LHCN-M2 (cell line): ENCODE measurements at places on chromosomes 2 and 18. TPM values are rescaled to one million over a fixed set of nuclear protein-coding genes. Genes with fewer than 3 reads are reported as not detected.

Gene VWA3B
- not detected in 2 replicates for total RNA-seq

Gene SLC11A1
- 0.11 and 0.13 TPM in 2 replicates for total RNA-seq

Gene CRACDL
- not detected in 2 replicates for total RNA-seq

Gene RTTN
- 24.5 and 25.1 TPM in 2 replicates for total RNA-seq

Gene SFXN5
- total RNA-seq, result 12.9 and 13.0 TPM in 2 replicates

Gene RMND5A
- 15.1 and 16.6 TPM in 2 replicates for total RNA-seq

Gene NEU4
- total RNA-seq, result not detected in 2 replicates

Gene COLEC12
- 0.32 and 1.1 TPM in 2 replicates for total RNA-seq

Gene NAB1
- 39.4 and 43.1 TPM in 2 replicates for total RNA-seq

Gene TCF7L1
- total RNA-seq, result 0.46 and 1.1 TPM in 2 replicates

Gene TUBA3E
- total RNA-seq, result 0.29 TPM in 1 of 2 replicates, not detected in the other

Gene CD8B
- not detected in 2 replicates for total RNA-seq

Gene ACKR3
- not detected in 2 replicates for total RNA-seq

Gene GREB1
- total RNA-seq, result 0.38 and 0.57 TPM in 2 replicates

GRCh38 chr18:43572163-43572562, 294.9 kb upstream of the SYT4 start:
- DNase-seq, result no peak

GRCh38 chr2:37585295-37585908, 86.0 kb downstream of the CDC42EP3 start:
- DNase-seq, result peak; percentile 95

- no peak for DNase-seq
Measured at GRCh38 chr2:239411549-239412319, 10.9 kb upstream of the HDAC4 start.

GRCh38 chr2:37812941-37813730, 112.0 kb upstream of the RMDN2 start:
- no peak for DNase-seq

DNA sequence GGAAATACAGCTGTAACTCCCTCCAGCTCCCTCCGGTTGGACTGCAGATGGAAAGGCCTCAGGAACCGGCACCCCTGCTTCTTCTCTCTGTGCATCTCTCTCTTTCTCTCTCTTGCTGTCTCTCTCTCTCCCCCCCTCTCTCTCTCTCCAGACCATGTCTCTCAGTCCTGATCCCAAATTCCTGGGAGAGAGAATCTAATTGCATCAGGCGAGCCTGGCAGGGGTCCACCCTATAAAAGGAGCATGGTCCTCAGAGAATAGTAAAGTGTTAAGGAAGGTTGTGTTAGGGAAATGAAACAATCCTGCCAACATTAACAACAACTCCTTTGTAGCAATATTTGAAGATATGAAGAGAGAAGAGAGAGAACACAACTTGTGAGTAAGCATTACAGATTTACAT, 36.7 kb downstream of the VIT start:
- DNase-seq, result no peak

GRCh38 chr2:121796239-121796638, 40.8 kb downstream of the TSN start:
- DNase-seq, result no peak

DNA sequence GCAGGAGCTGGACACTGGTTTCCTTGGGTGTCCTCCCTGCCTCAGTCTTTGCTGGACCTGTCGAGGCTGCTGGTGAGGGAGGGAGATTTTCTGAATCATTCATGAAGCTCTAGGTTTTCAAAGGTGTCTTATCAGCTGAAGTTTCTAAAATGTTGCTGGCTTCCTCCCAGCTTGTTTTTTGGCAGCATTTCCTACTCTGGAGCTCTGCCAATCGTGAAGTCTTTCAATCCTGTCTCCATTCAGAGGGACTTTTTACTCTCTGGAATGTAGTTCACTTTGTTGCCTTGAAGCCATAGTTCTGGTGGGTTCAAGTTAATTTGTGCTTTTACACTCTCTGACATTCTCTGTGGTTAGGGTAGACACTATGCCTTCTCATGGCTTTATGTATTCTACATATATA, 23.9 kb downstream of the SNTG2 start:
- no peak for DNase-seq

GRCh38 chr2:206527153-206527552, 83.8 kb downstream of the ADAM23 start:
- DNase-seq, result no peak

DNA sequence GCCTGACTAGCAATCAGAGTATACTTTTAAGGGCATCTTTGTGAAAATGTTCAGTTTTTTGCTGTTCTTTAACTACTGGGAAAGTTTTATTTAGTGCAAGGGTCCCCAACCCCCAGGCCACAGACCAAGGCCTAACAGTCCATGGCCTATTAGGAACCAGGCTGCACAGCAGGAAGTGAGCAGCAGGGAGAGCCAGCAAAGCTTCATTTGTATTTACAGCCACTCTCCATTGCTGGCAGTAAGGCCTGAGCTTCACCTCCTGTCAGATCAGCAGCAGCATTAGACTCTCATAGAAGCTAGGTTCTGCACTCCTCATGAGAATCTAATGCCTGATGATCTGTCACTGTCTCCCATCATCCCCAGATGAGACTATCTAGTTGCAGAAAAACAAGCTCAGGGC, 17.1 kb upstream of the NR4A2 start:
- DNase-seq, result no peak

- DNase-seq, result peak; percentile 31
Measured at GRCh38 chr2:214341646-214342045, 69.2 kb upstream of the VWC2L start.

DNA sequence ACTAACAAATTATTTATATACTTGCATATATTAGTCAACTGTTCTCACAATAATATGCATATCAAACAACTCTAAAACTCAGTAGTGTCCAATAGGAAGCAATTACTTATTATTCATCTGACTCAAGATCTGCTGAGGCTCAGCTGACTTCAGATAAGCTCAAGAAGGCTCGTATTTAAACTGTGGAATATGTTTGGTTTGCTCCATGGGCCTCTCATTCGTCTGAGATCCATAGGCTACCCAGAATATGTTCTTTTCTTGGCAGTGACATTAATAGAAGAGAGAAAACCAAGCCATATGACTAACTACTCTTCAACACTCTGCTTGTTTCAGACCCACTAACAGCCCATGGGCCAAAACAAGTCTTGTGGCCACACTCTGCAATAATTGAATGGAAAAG, 107.7 kb upstream of the MAP2 start:
- no peak for DNase-seq

DNA sequence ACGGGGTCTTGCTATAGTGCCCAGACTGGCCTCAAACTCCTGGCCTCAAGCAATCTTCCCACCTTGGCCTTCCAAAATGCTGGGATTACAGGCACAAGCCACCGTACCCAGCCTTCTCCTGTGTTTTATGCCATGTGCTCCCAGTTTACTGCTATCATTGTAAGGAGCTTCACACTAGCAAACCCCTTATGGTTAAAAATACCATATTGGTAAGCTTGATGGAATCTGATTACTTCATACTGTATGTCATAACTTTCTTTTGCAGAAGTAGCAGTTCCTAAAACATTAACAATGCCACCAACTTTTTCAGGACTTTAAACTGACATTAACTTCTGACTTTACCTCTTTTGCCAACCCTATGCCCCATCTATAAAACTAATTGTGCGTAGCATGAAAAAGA, 36.2 kb downstream of the HAT1 start:
- peak; percentile 68 for DNase-seq

DNA sequence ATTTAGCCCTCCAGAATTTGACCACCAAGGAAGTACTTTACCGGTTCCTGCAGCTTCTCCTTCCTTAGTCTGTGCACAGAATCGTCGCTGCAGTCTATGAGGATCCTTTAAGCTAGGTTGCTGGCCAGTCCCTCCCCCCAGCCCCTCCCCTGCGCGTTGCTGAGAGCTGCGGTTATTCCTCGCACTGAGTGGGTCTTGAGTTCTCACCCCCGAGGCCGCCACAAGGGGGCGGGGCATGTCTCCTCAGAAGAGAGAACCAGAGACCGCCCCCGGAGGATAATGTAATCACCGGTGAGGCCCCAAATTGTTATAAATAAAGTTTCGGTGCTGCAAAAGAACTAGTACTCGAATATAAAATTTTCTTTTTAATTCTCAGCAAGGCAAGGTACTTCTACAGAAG, 1184.9 kb upstream of the CDH2 start:
- no peak for DNase-seq

DNA sequence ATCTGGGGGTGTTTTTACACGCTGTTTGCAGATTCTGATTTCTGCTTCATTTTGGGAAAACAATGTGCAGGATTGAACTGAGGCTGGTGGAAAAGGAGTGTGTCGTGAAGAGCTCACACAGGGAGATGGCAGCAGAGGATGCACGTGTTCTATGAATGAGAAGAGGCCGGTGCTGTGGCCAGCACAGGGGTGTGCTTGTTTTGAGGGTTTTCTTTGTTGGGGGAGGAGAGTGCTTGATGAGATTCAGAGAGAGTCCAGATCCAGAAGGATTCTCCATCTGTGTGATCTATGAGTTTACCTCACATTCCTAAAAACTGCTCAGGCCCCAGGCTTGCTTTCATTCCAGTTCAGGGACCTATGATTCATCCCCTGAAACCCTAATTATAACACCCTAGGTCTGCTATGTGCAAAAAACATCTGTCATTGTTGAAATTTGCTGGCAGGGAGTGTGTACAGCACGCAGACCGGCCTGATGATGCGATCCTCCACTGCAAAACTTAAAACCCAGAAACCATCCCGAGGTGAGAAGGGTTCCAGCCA, 12.1 kb downstream of the TGFA start:
- peak; percentile 31 for DNase-seq

- no peak for DNase-seq
Measured at GRCh38 chr2:17877811-17878280, 621 bp upstream of the KCNS3 start.

GRCh38 chr18:55504808-55505207, 83.2 kb downstream of the TCF4 start:
- no peak for DNase-seq

- DNase-seq, result no peak
Measured at GRCh38 chr2:12236136-12236844, 480.4 kb upstream of the TRIB2 start.

DNA sequence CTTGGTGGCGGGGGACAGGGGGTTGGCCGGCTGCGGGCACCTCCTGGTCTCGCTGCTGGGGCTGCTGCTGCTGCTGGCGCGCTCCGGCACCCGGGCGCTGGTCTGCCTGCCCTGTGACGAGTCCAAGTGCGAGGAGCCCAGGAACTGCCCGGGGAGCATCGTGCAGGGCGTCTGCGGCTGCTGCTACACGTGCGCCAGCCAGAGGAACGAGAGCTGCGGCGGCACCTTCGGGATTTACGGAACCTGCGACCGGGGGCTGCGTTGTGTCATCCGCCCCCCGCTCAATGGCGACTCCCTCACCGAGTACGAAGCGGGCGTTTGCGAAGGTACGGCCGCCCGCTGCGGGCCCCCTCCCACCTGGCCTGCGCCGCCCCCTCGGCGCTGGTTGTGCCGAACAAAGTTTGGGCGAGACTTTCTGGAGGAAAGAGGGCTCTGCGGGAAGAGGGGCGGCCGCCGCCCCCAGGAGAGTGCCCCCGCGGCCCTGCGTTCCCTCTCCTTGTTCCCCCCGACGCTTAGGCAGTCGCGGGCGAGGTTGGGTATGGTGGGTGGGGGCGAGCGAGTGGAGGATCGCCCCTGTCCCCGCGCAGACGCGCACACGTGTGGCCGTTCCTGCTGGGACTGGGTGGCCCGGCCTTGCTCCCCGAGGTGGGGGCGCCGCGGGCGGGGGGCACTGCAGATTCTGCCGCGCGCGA, 866 bp downstream of the CRIM1 start:
- DNase-seq, result peak; percentile 54

- DNase-seq, result no peak
Measured at GRCh38 chr2:233821196-233821595, 33.1 kb downstream of the HJURP start.

- no peak for DNase-seq
Measured at GRCh38 chr18:61676773-61677434, 215.9 kb downstream of the RNF152 start.

DNA sequence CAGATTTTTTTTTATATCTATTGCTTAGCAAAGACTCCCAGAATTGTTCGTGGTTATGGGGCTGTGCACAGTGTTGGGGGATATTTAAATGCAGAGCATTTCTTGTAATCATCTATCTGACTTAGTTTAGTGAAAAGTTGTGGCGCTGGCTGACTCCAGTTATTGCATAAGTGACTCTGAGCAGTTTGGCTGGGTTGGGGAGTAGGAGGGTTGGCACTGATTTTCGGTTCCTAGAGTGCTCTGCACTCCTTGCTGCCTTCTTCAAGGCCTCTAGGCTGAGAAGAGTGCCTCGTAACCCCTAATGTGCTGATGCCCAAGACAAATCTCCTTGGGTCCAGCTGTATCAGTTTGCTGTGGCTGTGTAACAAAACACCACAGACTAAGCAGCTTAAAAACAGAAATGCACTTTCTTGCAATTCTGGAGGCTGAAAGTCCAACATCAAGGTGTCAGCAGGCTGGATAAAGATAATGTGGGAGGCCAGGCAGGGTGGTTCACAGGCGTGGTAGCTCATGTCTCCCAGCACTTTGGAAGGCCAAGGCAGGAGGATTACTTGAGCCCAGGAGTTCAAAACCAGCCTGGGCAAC, 6.5 kb upstream of the IMPA2 start:
- DNase-seq, result no peak

- no peak for DNase-seq
Measured at GRCh38 chr18:31857526-31858106, 85.3 kb downstream of the TRAPPC8 start.

DNA sequence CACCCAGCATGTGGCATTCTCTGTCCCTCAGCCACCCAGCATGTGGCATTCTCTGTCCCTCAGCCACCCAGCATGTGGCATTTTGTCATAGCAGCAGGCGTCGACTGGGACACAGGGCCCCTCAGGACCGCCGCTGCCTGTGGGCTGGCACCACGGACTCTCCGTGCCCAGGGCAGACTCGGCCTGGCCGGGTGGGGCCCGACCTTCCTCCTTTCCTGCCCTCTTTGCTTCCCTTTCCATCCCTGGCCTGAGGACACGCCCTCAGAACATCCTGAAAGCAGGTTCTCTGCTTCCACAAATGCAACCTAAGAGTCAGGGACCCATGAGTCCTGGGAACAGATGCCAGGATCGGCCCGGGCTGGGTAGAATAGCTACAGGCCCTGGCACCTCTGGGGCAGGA, 291.4 kb upstream of the SALL3 start:
- no peak for DNase-seq

DNA sequence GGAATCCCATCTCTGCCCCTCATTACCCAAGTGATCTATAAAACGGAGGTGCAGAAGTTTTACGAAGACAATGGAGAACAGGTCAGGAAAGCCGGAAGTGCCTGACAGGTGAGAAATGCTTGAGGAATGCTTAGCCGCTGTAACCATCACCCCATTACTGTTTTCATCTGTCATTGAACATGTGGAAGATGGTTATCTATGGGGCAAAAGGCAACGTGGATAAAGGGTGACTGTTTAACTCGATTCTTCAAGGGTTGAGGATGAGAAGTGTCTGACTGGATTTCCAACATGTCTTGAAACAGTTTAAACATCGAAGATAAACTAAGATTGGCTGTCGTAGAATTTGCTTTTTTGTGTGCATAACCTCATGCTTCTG, 17.3 kb downstream of the HK2 start:
- no peak for DNase-seq

DNA sequence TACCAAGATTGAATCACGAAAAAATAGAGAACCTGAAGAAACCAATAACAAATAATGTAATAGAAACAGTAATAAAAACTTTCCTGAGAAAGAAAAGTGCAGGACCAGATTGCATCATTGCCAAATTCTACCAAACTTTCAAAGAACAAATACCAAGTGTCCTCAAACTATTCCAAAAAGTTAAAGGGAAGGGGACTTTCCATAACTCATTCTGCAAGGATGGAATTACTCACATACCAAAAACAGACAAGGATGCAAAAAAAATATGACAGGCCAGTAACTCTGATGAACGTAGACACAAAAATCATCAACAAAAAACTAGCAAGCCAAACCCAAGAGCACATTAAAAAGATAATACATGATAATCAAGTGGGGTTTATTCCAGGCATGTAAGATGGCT, 172.3 kb upstream of the SLC35G4 start:
- no peak for DNase-seq
